Osteoblast (primary cell): ENCODE measurements at places on chromosomes 4 and X.

DNA sequence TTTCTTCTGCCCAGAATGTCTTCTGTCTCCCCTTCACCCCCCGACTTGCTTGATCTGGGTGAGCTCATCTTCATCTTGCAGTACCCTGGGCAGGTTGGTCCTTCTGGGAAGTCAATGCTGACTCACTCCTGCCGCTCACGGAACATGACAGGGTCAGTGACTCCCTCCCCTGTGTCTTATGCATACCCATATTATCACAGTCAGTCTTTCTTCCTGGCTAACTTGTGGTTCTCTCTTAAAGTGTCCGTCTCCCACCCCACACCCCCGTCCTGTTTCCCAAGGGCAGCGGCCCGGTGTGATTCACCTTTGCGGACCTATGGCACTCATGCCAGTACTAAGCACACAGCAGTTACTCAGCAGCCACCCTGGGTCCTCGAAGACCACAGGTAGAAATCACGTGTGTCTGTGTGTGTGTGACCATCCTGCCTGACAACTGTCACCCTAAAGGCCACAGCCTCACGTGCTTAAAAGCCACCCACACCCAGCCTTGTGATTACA is 17.7 kb downstream of the IQSEC2 start:
- peak; percentile 93 for DNase-seq

DNA sequence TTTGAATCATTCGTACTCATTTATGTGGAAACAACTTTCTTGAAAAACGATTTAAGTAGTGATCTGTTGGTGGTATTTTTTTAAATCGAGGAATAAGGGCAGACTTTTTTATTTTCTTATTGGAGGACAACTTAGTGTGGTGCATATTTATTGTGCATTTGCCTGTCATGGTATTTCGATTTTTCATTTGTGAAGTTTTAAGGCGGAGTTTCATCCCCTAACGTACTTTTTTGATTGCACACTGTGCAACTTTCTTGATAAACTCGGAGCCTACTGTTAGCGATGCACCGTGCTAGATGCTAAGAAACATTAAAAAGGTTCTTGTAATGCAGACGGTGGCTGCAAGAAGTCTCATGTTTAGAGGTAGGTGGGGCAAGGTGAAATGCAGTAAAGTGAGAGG is 1.4 kb downstream of the ZFX start:
- DNase-seq = no peak

DNA sequence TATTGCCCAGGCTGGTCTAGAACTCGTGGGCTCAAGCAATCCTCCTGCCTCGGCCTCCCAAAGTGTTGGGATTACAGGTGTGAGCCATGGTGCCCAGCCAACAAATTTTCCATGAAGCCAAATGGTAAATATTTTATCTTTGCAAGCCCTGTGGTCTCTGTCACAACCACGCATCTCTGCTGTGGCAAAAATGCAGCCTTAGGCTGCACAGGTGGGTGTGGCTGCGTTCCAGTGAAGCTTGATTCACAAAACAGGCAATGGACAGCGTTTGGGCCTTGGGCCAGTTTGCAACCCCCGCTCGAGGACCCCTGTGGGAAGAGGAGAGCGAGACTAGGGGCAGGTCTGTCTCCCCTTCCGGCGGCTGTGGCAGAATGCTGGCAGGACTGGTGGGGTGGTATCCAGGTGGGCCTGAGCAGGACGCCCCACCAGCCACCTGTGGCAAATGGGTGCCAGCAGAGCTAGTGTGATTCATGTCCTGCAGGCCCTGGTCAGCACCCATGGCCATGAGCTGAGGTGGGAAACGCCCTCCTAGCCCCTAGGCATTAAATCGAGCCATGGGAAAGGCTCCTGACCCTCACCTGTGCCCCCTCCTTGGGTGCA is 19.7 kb downstream of the HTRA3 start:
- peak; percentile 44 for DNase-seq

DNA sequence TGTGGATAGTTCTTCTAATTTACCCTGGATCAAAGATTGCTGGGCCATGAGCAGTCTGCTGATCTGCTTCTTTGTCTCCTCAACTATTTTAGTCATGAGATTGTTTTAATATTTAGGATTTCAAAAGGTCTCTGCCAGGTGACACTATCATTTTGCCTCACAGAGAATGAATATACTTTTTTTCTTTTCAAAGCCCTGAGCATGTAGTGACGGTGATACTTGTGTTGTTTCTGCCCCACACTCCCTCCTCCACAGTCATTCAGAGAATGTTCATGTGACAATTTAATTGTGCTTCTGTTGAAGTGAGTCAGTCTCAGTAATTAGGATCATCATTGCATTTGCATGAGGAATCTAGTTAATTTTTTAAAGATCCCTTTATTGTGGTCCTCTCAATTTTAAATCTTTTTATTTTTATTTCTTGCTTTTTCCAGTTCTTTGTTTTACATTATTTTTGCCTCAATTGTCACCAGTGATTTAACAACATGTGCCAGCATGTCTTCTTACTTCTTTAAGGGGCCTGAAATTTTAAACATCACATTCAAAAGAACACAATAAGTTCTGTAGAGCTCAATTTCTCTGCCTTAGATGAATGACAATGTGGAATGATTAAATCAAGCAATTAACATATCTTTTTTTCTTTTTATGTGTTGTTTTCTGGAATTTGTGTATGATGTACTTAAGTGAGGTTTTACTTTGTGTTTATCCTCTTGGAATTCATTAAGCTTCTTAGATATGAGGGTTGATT is 12.3 kb downstream of the MMRN1 start:
- no peak for DNase-seq

DNA sequence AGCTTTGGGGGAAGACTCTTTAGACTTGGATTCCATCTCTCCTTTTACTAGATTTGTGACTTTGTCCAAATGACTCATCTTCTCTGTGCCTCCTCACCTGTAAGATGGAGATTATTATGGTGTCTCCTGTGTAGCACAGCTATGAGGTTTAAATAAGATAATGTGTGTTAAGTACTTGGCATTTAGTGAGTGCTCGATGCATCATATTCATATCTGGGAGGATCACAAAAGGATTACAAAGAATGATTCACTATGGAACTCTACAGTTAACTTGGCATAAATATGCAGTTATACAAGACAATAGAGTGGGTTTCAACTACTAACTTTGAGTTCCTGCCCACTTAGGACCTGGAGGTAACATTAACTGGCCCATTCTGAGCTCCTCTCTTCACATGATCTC is 2.3 kb downstream of the GBA3 start:
- no peak for DNase-seq

- DNase-seq = no peak
Observed at GRCh38 chr4:85774000-85774399, 299.1 kb downstream of the ARHGAP24 start.

- DNase-seq = peak; percentile 92
Observed at GRCh38 chr4:1604706-1605205, 79.4 kb downstream of the FAM53A start.

GRCh38 chr4:103400405-103400804 is 202.3 kb upstream of the CENPE start:
- DNase-seq = no peak

- peak; percentile 63 for DNase-seq
Observed at GRCh38 chr4:83356899-83357661, 22.4 kb upstream of the HPSE start.

- DNase-seq = no peak
Observed at GRCh38 chr4:12409507-12410190, 981.0 kb upstream of the HS3ST1 start.

DNA sequence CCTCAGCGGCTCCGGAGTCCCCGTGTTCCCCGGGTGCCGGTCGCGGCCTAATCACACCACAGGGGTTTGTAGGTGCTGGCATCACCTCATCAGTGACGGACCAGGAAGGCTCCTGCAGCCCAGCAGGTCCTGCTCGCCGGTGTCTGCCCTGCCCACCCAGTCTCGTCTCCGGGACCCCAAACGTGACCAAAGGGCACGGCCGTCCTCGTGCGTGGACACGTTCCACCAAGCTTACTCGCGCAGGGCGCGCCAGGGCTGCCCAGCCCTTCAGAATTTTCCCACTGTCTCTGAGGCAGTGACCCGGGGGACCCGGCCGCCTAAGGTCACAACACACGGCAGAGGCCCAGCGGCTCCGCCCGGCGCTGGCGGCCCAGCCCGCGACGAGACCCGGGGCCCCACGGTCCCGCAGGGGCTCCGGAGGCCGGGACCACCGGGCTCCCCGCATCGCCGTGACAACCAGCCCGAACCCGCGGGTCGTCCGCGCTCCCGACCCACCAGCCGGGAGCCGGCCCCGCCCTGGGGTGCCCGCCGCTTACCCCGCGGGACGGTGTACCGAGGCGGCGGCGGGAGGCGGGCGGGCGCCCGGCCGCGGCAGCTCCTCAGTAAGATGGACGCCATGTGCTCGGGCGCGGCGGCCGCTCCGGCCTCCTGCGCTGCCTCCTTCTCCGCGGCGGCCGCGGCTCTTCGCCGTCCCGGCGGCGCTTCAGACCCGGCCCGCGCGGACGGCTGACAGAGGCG is 454 bp downstream of the LETM1 start:
- peak; percentile 88 for DNase-seq

DNA sequence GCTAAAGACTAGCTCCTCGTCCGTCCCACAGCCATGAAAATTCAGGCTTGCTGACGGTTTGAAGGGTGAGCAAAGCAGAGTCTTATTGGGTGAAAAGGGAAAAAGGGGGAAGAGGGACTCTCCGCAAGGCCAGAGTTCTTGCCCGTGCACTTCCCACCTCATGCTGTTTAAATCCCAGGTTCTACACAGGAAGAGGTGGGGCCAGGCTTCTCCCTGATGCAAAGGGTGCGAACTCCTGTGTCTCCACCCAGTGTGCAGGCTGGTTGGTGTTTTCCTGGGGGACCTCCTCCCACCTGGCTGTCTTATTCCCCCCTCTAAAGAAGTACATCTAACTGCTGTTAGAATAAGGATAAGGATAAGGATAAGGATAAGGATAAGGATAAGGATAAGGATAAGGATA is 18.0 kb upstream of the LANCL3 start:
- DNase-seq = no peak

DNA sequence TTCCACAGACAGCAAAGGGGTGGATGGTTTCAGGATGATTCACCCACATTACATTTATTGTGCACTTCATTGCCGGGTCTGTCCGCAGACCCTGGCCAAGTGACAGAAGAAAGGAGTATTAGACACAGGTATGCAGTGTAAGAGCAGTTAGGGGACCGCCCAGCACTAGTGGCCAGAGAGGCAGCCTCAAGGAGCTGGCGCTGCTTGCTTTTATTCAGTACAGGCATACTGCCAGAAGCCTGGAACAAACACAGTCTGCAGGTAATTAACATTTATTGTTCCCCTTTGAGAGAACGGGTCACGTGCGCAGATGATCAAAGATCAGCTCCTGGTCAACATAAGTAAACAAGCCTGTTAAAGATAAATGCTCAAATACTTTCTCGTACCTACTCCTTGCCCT is 1639.0 kb upstream of the IGFBP7 start:
- DNase-seq = no peak

DNA sequence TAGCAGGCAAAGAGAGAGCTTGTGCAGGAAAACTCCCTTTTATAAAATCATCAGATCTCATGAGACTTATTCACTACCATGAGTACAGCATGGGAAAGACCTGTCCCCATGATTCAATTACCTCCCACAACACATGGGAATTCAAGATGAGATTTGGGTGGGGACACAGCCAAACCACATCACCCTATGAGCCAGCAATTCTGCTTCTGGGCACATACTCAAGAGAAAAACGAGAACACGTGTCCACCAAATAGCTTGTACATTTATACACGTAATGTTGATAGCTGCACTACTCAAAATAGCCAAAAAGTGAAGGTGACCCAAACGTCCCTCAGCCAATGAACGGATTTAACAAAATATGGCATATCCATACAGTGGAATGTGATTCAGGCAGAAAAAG is 94.5 kb upstream of the DHRSX start:
- no peak for DNase-seq

DNA sequence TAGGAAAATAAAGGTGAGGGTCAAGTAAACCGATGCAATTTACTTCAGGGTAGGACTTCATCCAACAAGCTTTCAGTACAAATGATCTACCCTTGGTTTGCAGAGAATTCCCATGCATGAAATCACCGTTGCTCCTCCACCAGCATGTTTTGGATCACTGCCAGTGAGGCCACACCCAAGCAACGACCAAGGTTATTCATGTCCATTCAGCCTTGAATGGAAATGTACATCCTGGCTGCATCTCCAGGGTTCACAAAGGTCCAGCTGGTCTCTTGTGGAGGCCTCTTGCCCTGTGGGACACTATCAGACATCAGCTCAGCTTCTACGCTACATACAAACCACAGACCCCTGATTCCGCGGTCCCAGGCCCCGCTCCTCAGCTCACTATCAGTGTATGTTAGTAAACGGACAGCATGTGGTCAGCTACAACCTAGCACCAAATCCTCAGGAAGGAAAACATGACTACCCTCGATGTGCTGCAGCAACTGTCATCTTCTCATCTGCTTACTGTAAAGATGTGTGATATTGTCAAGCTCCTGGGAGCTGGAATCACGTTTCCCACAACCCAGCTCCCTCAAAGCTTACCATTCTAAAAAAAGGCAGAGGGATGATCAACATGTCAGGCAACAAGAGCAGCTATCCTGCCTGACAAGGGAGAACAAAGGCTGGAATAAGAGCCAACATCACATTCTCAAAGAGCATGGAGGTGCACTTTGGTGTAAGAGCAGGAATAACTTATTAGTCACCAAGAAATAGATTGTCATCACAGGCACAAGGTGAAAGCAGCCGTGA is 4.9 kb downstream of the LYAR start:
- DNase-seq = no peak

GRCh38 chrX:387729-388128 is 1.0 kb upstream of the PPP2R3B start:
- peak; percentile 85 for DNase-seq

- peak; percentile 75 for DNase-seq
Observed at GRCh38 chr4:88320780-88321373, 36.5 kb upstream of the PPM1K start.

DNA sequence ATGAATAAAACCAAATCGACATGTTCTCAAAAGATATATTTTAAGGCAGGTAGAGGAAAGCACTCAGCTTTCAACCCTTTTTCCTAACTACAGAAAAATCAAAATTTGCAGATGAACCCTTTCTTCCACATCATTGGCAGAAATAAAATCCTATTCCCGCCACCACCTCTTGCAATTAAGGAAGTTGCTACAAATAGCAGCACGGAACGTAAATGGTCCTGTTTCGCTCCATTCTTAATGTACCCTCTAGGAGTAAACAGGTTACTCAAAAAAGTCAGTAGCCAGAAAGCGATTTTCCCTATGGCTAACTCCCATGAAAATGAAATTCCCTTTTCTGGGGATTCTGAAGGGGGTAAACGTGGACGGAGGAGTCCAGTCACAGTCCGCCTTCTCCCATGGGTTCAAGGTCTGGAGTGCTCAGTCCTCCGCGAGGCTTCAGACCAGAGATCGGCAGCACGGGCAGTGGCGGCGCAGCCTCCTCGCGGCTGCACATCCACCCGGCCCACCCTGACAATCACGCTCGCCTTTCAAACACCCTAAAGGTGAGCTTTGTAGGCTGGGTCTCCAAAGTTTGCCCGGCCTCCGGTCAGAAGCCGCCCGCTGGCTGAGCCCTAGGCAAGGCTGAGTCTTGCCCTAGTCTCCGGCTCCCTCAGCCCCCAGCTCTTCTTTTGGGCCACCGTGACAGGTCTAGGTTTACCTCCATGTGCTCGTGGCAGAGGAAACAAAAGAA is 1.8 kb downstream of the ATP11C start:
- peak; percentile 80 for DNase-seq

GRCh38 chr4:6390356-6390755 is 82.1 kb downstream of the PPP2R2C start:
- peak; percentile 23 for DNase-seq
